ENCODE measurements at places on chromosomes 13 and 19.

DNA sequence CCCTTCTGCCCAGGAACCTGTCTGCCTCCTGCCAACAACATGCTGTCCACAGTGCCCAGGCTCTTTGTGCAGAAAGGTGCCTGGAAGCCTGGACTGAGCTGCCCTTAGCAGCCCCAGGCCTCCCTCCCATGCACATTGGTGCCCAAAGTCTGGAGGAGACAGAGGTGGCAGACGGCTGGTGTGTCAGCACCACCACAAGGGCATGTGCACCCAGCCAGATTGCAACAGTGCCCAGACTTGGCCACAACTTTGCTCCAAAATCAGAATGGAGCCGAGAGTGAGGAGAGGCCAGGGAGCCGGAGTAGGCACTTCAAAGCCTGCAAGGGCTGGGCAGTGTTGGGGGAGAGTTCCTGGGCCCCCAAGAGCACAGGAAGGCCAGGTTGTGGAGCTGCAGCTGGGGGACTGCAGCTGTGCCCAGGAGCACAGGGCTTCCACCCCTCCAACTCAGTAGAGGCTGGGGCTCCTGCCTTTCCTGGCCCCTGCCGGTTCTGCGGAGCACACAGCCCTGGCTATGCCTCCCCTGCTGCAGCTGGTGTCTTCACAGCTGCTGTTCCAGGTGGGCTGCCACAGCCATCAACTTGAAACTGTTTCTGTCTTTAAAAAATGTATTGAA is 1255.8 kb downstream of the SLITRK5 start:
- no peak for DNase-seq

- DNase-seq: no peak
Measured at GRCh38 chr13:24071016-24071415, 89.5 kb upstream of the SPATA13 start.

DNA sequence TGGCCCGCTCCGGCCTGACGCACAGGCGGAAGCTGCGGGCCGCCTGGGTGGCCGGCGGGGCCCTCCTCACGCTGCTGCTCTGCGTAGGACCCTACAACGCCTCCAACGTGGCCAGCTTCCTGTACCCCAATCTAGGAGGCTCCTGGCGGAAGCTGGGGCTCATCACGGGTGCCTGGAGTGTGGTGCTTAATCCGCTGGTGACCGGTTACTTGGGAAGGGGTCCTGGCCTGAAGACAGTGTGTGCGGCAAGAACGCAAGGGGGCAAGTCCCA is 4.4 kb downstream of the FFAR1 start:
- no peak for DNase-seq

DNA sequence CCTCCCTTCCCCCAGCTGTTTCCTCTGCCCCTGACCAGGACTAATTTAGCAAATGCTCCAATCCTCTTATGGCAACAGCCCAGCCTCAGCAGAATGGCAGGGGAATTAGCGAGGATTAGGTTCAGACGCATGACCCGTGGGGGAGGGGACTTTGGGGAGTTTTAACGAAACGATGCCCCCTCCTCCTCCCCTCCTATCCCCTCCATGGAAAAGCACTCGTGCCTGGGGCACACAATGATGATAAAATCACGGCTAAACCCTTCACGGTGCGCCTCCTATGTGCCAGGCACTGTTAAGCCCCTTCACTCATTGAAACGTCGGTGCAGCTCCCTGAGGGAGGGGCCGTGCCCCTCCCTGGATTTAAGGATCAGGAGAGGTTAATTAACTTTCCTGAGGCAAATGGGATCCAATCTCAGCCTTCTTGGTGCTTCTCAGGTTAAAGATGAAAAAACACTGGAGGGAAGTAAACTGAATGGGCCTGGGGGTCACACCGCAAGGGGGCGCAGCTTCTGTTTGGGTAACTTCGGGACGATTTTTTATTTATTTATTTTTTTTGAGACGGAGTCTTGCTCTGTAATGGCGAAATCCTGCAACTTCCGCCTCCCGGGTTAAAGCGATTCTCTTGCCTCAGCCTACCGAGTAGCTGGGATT is 10.1 kb upstream of the TPRX2 start:
- DNase-seq: no peak

GRCh38 chr13:18971576-18972219 is 209.9 kb downstream of the TUBA3C start:
- DNase-seq: no peak

- no peak for DNase-seq
Measured at GRCh38 chr13:96093296-96094006, 3.5 kb downstream of the HS6ST3 start.

DNA sequence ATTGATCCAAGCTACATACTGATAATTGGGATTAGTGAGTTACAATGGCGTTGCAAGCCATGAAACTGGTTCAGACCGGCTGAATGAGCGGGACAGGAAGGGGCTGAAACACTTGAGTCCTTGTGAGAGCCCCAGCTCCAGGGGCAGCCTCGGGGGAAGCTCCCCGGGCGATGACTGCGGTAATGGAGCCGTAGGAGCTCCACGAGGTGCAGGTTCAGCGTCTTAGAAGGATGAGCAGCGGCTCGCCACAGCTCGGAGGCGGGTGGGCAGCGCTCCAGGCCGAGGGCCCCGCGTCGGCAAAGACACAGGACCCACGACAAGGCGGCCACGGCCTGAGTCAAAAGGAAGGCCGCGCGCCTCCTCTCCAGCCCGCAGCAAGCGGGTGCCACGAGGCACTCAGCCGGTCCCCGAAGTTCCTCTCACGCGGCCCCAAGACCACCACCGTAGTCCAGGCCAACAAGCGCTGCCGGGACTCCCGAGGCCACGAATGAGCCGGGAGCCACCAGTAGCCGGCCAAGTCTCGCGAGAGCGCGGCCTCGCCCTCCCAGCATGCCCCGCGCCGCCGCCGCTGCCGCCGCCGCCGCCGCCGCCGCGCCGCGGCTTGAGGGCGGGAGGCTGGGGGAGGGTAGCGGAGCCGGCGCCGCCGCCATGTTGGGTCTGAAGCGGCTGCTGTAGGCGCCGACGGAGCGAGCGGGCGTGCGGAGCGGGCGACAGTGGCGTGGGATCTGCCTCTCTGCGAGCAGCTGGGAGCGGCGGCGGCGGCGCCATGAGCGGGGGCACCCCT is at the start of gene LSM14A:
Gene LSM14A (plus strand): TSS at position 628 of the 784 bp plus-strand sequence. CDS start 139 bp downstream, at position 767.
- DNase-seq: peak; percentile 96

GRCh38 chr19:6543866-6544347 is 13.1 kb downstream of the TNFSF9 start:
- peak; percentile 45 for DNase-seq

DNA sequence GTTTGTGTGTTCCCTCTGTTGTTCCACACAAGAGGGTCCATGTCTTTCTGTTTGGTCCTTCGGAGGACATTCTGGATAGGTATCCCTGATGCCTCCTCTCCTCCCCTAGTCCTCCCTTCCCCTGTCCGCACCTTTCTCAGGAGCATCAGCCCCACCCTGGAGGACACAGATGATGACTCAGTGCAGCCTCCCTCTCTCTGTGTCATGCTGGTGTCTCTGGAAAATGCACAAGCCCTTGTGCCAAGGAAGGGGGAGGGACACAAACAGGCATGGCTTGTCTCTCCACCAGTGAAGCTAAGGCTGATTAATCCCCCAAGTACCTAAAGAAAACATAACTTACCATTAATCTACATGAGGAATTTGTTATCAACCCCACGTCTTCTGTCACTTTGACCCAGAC is 16.2 kb upstream of the TNFRSF19 start:
- DNase-seq: no peak

- no peak for DNase-seq
Measured at GRCh38 chr19:7600721-7601120, 5.1 kb downstream of the CAMSAP3 start.

- DNase-seq: no peak
Measured at GRCh38 chr13:98972059-98972458, 5.8 kb downstream of the DOCK9 start.

DNA sequence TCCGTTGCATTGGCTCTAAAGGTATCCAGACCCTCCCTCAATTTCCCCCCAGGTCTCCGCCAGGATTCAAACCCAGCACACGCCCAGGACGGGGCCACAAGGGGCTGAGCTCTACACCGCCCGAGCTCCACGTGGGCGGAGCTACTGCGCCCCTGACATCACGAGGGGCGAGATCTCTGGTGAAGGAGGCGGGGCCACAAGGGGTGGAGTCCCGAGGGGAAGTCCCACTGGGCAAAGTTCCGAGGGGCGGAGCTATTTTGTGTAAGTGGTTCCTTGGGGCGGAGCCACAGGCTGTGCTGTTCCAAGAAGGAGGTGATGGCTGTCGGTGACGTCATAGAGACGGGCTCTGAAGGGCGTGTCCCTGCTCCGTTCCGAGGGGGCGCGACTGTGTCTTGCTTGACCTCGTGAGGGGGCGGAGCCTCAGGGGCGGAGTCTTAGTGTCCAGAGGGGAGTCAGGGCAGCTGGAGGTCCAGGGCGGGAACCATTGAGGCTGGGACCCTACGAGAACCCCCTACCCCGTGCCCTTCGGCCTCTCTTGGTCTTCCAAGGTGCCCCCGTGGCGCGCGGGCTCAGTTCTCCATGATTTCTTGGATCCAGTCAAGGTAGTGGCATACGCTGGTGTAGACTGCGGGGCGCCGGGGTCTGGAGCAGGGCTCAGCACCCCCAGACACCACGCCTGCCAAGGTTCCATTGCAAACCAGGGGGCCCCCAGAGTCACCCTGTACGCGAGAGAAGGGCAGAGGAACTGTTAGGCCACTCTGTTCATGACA is 1.3 kb upstream of the KLK8 start:
- peak; percentile 57 for DNase-seq

- DNase-seq: peak; percentile 56
Measured at GRCh38 chr19:16446108-16446723, 25.6 kb downstream of the EPS15L1 start.

Data from GM20000 (cell line).